ENCODE measurements at places on chromosomes 5 and 9.

GRCh38 chr5:10701567-10702039, 59.4 kb downstream of the DAP start:
- peak; percentile 54 for DNase-seq

DNA sequence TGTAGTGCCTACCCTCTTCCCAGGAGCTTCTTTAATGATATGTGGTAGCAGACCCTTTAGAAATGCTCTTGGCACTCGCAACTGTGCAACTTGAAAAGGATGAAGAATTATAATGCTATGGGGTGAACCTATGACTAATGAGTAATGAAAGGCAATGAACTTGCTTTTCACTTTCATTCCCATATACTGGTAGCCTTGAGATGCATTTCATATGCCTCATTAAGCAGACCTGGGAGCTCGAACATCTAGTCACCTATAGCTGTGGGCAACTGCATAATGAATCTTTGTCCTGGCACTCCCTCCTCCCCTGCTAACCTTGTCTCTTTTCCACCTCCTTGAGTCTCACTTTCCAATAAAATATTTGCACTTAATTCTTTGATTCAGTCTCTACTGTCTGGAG, 605.9 kb upstream of the DAB2 start:
- no peak for DNase-seq

- peak; percentile 54 for DNase-seq
Measured at GRCh38 chr9:17116400-17116837, 18.4 kb upstream of the CNTLN start.

GRCh38 chr9:110081395-110081794, 126.6 kb downstream of the C9orf152 start:
- DNase-seq: no peak

GRCh38 chr9:6080154-6080716, 64.8 kb upstream of the RANBP6 start:
- peak; percentile 96 for DNase-seq

DNA sequence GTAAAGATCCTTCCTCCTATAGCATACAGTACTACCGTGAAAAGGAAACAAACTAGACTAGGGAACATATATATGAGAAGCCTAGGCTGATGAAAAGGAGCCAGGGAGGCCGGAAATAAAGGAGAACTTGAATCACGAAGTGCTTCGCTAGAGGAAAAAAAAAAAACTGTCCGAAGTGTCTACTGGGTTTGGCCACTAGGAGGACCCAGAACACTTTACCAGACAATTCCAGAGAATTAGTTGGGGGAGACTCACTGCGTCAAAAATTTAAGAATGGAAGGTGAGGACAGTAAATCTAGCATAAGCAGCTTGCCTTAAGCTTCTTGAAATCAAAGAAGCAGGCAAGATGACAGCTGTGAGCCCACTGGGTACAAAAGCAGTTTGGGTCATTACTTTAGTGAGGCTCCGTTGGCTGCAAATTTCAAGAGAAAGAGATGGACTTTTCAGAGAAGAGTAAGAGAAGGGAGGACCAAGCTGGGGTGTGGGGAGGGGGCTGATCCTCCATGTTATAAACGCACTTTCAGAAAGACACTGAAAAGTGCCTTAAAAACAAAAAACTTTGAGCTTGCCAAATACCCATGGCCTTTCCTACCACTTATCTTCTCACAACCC, 47.4 kb downstream of the P4HA2 start:
- DNase-seq: peak; percentile 73
